ENCODE measurements at places on chromosomes 3 and 15. TPM values are rescaled to one million over a fixed set of nuclear protein-coding genes. Genes with fewer than 3 reads are reported as not detected.

Gene MORC1
- not detected for total RNA-seq

Gene GOLGA8S
- total RNA-seq = not detected

Gene SRGAP3
- total RNA-seq = under 0.01 TPM

Gene CMC1
- total RNA-seq = 4.7 TPM

Gene GCNT3
- total RNA-seq = not detected

Gene PCOLCE2
- 0.50 TPM for total RNA-seq

Gene TWF2
- total RNA-seq = 129 TPM

Gene AGBL1
- total RNA-seq = not detected

Gene GOLGA8Q
- 0.76 TPM for total RNA-seq

Gene CDHR4
- not detected for total RNA-seq

Gene GOLGA8N
- total RNA-seq = 2.6 TPM

Gene ZPLD1
- total RNA-seq = not detected

Gene GABRB3
- total RNA-seq = not detected

Gene BFSP2
- not detected for total RNA-seq

Gene PLA2G4D
- total RNA-seq = not detected

Gene SLC25A36
- total RNA-seq = 60.9 TPM

Gene CKMT1B
- total RNA-seq = not detected

Gene MAGI1
- 106 TPM for total RNA-seq

Gene JMJD7
- 3.1 TPM for total RNA-seq

Gene CHRNA3
- total RNA-seq = not detected

Gene LYZL4
- total RNA-seq = not detected

Gene GOLGA6L7
- total RNA-seq = not detected

Gene FAN1
- total RNA-seq = 7.1 TPM

Gene MUSTN1
- total RNA-seq = not detected

Gene LEKR1
- total RNA-seq = 0.49 TPM

Gene NR1I2
- under 0.01 TPM for total RNA-seq

Gene FGD5
- 141 TPM for total RNA-seq

Gene MAP3K13
- 7.6 TPM for total RNA-seq

Gene PRSS50
- not detected for total RNA-seq

Gene SLCO2A1
- 1.3 TPM for total RNA-seq

Gene CAMK2N2
- total RNA-seq = not detected

Gene ALDH1A3
- total RNA-seq = 37.1 TPM

Gene ZBED2
- total RNA-seq = not detected
